T-helper 2 cell (primary cell): ENCODE measurements at places on chromosomes 13 and 19.

DNA sequence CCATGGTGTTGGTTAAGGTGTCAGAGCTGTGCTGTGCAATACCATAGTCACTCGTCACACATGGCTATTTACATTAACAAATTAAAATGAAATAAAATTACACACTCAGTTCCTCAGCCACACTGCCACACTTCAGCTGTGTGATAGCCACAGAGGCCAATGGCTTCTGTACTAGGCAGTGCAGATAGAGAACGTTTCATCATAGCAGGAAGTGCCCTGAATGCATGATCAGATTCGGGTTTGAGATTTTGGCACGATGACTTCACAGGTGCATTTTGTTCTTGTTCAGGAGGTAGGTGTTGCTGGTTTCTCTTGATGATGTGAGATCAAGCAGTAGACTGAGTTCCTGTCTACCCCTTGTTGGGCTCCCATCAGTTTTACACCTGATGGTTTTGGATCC lies 6.5 kb downstream of the ARMC6 start:
- no peak for DNase-seq

GRCh38 chr13:53207556-53207955 lies 178.9 kb downstream of the OLFM4 start:
- DNase-seq, result no peak

DNA sequence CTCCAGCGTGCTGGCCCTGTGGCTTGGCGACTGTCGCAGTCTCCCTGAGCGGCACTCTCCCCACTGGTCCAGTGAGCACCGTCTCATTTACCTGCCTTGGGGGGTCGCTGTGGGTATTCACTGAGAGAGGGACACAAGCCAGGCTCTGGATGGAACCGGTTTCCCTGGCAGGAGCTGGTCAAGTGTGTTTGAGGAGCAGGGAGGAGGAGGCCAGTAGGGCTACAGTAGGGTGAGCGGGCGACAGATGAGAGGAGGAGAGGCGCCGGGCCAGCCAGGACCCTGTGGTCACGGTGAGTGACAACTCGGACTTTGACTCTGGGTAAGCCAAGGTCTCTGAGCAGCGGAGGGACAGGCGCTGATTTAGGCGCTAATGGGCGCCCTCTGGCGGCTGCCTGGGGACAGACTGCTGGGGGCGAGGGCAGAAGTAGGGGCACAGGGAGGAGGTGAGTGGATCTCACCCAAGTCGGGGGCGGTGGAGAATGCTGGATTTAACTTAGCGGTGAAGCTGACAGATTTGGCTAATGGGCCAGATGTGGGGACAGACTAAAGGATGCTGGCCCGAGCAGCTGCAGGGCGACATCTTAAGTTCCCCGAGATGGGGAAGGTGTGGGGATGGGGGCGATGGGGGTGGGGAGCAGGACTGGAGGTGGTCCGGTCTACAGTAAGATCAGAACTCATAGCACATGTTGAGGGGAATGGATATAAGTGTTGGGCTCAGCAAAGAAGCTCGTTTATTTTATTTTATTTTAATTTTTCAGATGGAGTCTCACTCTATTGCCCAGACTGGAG lies 4.7 kb upstream of the PRMT1 start:
- DNase-seq, result peak; percentile 56

- DNase-seq, result no peak
These were observed 3.5 kb downstream of the MAP4K1 start for GRCh38 chr19:38614289-38614688.

DNA sequence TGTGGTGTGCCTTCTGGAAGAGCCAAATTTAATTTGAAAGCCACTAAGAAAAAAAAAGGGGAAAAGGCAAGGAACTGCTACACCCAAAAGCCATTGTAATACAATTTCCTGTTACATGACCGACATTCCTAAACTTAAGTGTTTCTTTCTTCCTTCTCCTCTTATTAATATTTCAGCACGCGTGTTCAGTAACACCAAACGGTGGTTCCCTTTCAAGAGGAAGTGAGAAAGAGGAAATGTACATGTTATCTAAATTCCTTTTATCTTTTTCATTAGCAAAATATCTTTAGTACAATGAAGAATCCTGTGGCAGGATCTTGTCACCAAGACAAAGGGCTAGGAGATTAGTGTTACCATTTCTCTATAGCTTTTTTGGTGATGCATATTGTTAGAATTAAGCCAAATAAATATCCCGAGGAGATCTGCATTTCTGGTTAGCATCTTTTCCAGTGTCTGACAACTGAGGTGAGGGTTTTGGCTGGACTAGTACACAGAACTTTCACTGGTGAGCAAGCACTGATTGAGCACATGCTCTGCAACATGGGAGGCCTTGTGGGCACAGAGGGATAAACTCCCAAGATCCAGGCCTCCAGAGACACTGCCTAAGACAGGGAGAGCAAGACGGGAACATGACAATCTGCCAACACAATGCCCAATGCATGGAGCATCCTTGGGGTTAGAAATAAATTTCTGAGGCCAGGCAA lies 22.1 kb downstream of the LATS2 start:
- DNase-seq, result no peak

DNA sequence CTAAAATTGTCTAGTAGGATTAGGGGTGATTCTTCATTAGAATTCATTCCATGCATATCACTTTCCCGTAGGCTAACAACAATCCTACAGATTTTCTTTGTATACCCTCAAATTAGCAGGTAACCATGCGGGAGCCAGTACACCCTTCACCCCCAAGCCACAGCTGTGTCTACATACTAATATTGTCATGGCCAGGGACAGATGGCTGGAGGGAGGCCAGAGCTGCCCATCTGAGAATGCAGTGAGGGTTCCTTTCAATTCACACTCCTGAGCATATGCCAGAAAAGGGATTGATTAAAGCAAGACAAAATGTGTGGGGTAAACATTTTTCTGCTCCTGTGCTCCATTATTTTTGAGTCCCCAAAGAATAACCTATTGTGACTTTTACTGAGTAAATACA lies 68.9 kb downstream of the FREM2 start:
- DNase-seq, result no peak

- DNase-seq, result no peak
These were observed 163.5 kb downstream of the COG6 start for GRCh38 chr13:39818953-39819352.

DNA sequence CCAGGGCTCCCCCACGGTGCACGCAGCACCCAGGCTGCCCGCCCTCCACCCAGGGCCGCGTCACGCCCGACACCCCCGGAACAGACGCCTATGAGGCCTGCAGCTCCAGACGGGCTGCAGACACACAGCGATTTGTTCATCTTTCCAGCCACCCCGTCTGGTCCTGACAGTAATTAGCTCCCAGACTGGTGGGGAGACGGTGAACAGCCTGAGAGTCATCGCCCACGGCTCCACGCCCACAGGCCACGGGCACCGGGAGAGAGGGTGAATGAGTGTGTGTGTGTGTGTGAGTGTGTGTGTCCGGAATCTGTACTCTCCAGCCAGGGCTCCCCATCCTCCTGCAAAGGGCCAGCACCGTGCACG lies 18.1 kb downstream of the GADD45B start:
- no peak for DNase-seq

GRCh38 chr19:42172261-42172660 lies 40.0 kb upstream of the POU2F2 start:
- no peak for DNase-seq

DNA sequence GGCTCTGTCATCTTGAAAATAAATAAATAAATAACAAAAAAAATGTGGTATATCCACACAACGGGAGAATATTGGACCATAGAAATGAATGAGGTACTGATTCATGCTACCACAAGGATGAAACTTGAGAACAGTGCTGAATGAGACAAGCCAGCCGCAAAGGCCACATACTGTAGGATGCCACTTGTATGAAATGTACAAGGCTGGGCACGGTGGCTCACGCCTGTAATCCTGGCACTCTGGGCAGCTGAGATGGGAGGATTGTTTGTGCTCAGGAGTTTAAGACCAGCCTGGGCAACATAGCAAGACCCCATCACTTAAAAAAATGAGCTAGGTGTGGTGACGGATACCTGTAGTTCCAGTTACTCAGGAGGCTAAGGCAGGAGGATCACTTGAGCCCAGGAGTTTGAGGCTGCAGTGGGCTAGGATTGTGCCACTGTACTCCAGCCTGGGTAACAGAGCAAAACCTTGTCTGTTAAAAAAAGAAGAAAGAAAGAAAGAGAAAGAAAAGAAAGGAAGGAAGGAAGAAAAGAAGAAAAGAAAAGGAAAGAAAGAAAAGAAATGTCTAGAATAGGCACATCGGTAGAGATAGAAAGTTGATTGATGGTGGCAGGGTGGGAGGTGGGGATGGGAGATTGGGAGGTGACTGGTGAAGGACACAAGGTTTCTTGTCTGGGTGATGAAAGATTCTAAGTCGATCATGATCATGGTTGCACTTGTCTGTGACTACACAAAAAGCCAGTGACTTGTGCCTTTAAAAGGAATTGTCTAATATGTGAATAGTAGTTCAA lies 20.3 kb downstream of the HPN start:
- DNase-seq, result no peak

DNA sequence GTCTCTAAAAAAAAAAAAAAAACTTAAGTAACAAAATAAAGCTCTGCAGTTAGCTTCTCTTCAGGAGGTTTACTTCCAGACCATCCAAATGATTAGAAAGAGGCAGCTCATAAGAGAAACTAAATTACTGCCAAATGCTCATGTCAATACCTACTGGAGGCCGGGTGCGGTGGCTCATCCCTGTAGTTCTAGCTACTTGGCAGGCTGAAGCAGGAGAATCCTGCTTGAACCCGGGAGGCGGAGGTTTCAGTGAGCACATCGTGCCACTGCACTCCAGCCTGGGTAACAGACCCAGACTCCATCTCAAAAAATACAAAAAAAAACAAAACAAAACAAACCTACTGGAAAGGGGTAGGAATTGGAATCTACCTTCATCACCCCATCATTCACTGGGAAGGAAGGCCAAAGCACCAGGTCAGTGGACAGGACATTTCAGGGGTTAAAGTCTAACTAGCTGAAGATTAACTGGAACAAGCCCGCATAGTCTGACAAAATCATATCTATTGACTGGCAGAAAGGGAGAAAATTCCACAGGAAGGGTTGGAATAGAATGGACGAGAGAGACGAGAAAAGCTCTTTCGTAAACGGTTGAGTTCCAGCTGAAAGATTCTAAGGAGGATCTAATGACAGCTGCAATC lies 1.3 kb downstream of the ZFP14 start:
- DNase-seq, result no peak

GRCh38 chr19:45076029-45076850 lies at the start of gene ZNF296:
ZNF296 (minus strand) TSS chr19:45076478; CDS start chr19:45076373, 105 bp downstream.
- DNase-seq, result peak; percentile 57

DNA sequence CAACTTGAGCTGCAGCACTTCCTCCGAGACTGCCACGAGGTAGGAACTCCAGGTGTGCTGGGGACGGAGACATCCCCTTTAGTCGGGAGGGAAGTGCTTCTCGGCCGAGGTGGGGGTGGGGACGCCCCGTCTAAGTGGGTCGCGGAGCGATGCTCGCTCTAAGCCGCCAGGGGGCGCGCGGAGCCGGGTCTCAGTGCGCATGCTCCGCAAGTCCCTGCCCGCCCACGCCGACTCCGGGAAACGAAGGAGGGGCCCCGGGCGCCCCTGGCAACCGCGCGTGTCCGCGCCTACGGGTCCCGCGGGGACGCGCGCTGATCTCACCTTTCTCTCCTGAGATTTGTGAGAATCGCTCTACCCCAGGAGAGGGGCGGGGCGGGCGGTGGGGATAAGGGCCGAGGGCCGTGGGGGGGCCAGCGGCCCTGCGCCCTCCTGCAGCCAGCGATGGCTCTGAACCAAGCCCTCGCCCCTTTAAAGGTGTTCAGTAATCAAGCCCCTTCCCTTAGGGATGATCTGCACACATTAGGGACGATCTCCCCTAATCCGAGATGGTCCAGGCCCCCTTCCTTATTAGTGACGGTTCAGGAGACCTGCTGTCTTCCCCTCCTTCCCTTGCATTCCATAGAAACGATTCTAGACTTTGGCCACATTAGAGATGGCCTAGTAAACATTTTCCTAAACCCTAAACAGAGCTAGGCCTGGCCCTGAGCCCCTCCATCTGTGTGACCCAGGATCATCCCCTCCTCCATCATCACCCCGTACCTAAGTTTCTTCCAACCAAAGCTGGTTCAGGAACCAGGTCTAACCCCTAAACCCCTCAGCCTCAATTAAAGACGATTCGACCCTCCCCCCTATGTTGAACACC lies 47.3 kb upstream of the SHKBP1 start:
- DNase-seq, result peak; percentile 79

GRCh38 chr19:12833738-12834565 lies 427 bp downstream of the RTBDN start:
- DNase-seq, result no peak

GRCh38 chr19:53865918-53866864 lies 1.5 kb upstream of the MYADM start:
- peak; percentile 35 for DNase-seq

GRCh38 chr19:40466985-40467734 lies at the start of gene SPTBN4:
SPTBN4 (plus strand) TSS chr19:40467001; CDS start chr19:40472622, 5,621 bp downstream.
- no peak for DNase-seq

- peak; percentile 80 for DNase-seq
These were observed 13.9 kb downstream of the RABAC1 start for GRCh38 chr19:41945135-41945766.

DNA sequence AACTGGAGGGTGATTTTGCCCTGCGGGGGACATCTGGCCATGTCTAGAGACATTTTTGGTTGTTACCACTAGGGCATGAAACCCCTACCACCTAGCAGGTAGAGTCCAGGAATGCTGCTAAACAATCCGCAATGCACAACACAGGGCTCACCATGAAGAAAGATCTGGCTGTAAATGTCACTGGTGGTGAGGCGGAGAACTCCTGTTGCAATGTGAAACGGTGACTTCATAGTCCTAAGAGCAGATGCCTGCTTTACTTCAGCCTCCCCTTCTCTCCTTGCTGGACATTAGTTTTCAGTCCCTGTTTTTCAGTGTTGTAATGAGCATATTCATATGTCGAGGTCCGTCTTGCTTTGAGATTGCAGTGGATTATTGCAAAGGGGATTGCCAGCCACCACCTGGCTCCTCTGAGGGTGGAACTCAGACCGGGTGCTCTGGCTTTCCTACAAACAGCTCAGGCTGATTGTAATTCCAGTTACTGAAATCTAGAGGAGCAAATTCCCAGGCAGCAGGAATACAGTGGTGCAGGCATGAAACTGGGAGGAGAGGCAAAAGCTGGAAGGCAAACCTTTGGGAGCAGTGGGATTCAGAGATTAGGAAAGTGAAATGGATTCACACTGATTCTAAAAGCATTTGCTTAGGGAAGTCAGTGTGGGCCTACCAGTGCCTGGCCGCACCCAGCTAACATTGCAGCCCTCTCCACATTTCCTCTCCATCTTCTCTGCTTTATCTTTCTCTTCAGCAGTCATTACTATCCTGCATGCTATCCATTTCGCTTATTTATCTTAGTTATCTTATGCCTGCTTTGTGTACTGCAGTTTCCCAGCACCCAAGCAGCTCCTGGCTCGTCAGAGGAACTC lies 76.1 kb upstream of the PCDH8 start:
- DNase-seq, result no peak

GRCh38 chr13:107066355-107066754 lies 498.4 kb upstream of the ARGLU1 start:
- DNase-seq, result no peak

DNA sequence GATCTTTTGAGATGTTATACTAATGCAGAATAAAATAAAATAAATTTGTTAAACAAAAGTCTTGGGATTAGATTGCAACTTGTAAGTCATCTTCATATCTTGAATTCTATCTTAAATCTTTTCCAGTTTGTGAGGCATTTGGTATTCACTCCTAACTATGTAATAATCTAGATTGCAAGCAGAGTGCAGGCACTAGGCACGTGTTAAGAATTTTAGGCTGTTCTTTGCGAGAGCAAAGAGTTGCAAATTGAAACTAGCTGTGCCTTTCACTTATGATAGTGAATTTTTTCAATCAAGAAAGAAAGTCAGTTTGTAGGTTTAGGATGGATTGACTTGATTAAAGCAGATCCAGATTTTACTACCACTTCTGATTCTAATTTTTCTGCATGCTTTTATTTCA lies 264.1 kb upstream of the SPRY2 start:
- no peak for DNase-seq
